8988T (cell line): ENCODE measurements at places on chromosomes 4 and X.

- DNase-seq = no peak
Observed at GRCh38 chrX:10341309-10341708, 184.5 kb downstream of the CLCN4 start.

- no peak for DNase-seq
Observed at GRCh38 chrX:120457766-120458180, 11.3 kb downstream of the LAMP2 start.

- DNase-seq = no peak
Observed at GRCh38 chr4:37978248-37978924, 18.2 kb downstream of the PTTG2 start.

DNA sequence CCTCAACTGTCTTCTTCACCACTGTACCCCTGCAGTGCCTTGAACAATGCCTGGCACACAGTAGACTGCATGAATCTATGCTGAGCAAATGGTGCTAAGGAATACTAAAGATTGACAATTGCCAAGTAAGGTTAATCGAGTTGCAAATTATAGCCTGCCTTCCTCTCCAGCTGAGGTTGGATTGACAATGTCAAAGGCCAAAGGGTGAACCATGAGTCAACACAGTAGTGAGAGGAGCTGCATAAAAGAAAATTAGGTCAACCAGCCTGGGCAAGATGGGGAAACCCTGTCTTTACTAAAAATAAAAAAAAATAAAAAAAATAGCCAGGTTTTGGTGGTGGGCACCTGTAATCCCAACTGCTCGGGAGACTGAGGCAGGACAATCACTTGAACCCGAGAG lies 97.1 kb upstream of the BMPR1B start:
- DNase-seq = no peak

GRCh38 chr4:38004887-38005286 lies 44.7 kb downstream of the PTTG2 start:
- no peak for DNase-seq

- no peak for DNase-seq
Observed at GRCh38 chrX:73213734-73214425, 771 bp downstream of the NAP1L2 start.

DNA sequence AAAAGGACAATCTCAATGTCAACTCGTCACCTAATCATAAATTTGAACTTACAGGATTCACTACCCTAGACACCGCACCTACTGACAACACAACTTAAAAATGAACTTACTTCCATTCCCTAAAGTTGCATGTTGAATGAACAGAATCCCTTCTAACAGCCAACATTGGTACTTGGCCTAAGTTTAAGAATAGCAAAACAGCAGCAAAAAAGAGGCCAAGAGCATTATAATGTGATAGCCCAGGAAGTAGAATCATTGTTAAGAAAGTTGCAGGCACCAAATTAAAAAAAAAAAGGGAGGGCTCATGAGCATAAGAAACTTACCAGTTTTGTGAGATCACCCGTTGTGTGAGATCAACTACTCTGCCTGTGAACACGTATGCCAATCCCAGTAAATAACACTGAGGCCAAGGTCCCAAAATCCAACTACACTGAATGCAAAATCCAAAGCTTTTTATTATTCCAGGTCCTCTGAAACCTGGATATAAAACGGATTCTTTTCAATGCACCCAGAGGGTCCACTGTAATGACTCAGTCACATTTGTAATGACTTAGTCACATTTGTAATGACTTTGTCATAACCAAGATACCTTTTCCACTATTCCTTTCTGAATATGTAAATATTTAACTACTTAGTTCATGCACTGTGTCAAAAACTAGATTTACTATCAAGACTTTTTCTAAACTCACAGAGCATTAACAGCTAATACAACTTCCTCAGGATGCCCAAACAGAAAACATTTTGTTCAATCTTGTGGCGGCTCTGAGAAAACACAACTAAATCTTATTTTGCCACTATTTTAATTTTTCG lies 6.8 kb downstream of the HNRNPDL start:
- no peak for DNase-seq

GRCh38 chr4:101198682-101199339 lies 148.5 kb downstream of the PPP3CA start:
- no peak for DNase-seq

- DNase-seq = peak; percentile 73
Observed at GRCh38 chr4:26860157-26860921, at the start of gene STIM2. TSS of gene STIM2 (plus strand) at chr4:26860841.

GRCh38 chrX:68018248-68019203 lies 414.8 kb downstream of the OPHN1 start:
- DNase-seq = no peak

DNA sequence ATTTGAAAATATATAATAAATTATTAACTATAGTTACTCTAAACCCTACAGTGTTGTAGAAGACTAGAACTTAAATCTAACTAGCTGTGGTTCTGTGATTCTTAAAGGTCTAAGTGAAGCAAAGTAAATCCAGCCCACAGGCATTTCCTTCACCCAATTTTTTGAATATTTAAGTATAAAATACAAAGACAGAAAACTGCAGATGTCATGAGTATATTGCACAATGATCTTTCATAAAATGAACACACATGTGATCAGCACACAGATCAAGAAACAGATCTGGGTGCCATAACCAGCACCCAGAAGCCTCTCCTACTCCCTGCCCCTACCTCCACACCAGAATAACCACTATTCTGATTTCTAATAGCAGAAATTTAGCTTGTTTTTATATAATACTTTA lies 82.9 kb downstream of the CAMK2D start:
- no peak for DNase-seq

GRCh38 chrX:10041383-10041782 lies 74.2 kb downstream of the CLDN34 start:
- DNase-seq = no peak

GRCh38 chrX:38262715-38263620 lies 42.3 kb upstream of the SRPX start:
- DNase-seq = no peak

GRCh38 chr4:174281901-174282300 lies 1.6 kb downstream of the FBXO8 start:
- DNase-seq = no peak

GRCh38 chr4:156784970-156785369 lies 186.6 kb downstream of the PDGFC start:
- no peak for DNase-seq

DNA sequence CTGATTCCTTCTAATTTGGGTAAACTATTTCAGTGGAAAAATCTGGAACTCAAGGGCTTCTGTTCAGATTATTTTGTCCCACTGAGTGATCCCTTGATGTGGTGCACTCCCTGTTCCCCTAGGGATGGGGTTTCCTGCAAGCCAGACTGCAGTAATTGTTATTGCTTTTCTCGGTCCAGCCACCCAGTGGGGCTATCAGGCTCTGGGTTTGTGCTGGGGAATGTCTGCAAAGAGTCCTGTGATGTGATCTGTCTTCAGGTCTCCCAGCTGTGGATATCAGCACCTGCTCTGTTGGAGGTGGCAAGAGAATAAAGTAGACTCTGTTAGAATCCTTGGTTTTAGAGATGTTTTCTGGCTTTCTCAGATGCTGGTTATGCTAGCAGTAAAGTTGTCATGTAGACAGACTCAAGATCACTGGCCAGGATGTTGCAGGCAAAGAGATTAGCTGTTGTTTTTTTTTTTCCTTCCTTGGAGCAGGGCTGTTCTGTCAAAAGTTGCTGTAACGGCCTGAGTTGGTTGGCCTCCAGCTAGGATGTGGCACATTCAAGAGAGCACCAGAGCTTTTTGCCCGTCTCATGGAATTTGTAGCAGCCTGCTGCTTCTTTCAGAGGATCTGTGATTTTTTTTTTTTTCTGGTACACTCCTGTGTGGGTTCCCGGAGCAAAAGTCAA lies 1314.0 kb downstream of the PCDH19 start:
- DNase-seq = no peak

DNA sequence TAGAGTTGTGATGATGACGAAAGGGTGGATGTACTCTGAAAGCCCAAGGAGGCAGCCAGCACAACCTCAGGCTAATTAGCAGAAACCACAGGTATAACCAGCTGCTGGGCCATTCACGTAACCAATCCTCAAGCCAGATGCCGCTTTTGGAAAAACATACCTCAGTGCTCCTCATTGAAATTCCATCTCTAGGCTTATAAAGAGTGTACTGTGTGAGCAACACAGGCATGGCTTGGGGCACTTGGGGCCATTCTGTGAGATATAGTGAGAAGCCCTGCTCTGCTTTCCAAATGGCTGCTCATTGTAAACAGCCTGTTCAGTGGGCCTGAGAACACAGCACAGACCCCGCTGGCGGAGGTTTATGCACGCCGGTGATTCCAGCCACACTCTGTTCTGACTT lies 182.1 kb upstream of the HHIP start:
- no peak for DNase-seq

DNA sequence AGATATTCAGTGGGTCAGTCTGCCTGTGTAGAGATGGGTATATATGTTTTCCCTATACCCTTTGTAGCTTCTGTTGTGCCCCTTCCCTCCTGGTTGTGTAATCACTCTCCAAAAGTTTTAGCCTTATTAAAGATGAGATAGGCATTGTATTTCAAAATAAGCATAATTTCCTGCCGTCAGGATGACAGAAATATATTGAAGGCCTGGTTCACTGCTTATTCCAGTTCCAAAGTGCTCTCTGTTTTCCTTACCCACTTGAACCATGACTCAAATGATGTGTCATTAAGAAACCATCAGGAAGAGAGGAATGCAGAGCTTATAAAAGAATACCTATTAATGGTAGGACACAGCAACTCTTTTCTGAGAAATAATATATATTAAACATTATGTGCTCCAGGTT lies 178.5 kb downstream of the GABRB1 start:
- no peak for DNase-seq

GRCh38 chr4:168782439-168782838 lies 227.6 kb downstream of the CBR4 start:
- DNase-seq = no peak

DNA sequence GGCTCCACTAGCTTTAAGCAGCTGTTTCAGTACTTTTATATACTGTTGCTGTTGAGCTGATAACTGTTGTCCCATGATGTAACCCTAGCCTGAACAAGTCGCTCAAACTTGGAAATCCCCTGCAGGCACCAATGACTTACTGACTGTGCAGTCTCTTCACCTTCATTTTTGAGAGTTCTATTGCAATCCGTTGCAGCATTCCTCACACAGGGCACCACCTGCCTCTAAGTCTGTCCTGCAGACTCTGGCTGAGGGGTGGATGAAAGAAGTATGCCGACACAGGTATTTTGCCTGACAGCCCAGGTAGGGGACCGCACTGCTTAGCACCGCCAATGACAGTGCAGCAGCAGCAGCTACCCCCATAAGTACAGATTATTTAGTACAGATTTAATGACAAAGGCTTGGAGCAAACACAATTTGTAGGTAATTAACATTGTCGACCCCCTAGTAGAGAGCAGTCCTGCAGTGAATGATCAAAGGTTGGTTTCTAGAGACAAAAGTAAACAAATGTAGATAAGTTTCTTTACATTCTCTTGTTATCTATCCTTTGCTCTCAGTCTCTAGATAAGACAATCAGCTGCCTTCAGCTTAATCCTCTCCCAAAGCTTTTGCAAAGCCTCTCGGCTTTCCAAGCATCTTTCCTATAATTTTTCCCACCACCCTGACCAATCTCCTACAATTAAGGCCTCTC lies 205.0 kb downstream of the PABPC4L start:
- no peak for DNase-seq

DNA sequence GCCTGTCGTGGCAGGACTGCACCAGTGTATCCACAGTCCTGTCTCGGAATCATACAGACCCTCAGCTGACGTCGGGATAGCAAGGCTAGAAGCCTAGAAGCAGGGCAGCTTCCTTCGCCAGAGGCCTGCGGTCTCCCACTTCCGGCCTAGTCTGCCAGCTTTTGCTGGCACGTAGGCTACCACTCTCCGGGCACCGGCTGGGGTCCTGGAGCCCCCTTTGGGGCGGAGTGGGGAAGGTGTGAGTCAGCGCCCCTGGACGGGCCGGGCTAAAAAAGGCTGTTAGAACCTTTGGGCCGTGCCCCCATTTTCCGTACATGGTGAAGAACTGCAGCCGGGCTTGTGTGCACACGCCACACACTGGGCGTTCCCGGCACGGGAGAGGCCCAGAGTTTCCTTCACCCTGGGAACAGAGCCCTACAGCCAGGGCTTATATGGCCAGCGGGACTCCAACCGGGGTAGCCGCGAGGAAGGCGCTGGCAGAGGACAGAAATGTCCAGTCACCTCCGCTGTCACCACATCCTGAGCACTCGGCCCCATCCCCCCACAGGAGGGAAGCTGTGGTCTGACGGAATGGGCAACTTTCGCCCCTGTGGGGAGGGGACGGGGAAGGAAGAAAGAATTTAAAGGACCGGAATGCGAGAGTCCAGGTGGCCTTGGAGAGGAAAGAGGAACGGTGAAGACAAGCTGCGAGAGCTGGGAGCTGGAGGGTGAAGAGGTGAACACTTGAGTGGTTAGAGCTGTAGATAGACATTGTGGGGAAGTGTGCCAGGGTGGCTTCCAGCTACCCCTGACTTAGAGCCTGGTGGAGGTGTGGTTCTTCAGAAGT lies 4.6 kb downstream of the MAGIX start:
- no peak for DNase-seq

DNA sequence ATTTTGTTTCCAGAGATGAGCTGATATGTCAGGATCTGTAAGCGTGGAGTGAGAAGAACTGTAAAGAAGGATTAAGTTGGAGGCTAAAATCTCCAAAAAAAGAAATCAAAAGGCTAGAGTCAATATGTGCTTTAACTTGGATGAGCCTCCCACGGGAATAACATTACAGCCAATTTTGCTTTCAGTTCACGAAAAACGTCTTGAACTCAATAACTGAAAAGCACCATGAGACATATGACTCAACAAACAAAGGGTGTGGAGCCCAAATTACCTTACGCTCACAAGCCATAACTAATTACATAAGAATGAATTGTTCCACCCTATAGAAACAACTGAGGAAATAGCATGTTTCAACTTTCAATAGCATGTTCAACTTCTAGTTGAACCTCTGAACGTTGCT lies 22.3 kb downstream of the TMPRSS11D start:
- no peak for DNase-seq

- DNase-seq = no peak
Observed at GRCh38 chr4:140004549-140004895, 149.5 kb downstream of the MAML3 start.

GRCh38 chr4:110198435-110199416 lies at the start of gene ELOVL6:
TSS of gene ELOVL6 (minus strand) at chr4:110198615. CDS start at chr4:110198335, 280 bp downstream.
- peak; percentile 37 for DNase-seq

DNA sequence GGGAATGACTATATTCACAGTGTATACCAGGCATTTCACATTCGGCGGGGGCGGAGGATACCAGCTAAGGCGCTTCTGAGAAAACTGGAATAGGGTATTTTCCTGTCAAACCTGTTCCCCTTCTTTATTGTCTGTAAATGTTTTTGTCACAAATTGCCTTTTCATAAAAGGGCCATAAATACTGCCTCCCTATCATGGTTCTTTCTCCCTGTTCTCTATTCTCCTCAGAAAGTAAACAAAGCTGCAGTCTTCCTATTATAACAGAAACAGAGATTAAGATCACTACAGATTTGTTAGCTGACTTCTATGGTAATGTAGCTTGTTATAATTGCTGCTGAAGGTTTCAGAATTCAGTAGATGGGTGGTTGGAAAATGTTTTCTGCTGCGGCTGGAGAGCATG lies 32.2 kb downstream of the MID2 start:
- DNase-seq = no peak

GRCh38 chr4:46889410-46889809 lies 19.6 kb downstream of the COX7B2 start:
- DNase-seq = no peak

GRCh38 chrX:131752493-131753198 lies 208.8 kb downstream of the OR13H1 start:
- no peak for DNase-seq
